ENCODE measurements at places on chromosomes 5 and 9.

- DNase-seq = no peak
These were observed 57.3 kb downstream of the CMYA5 start for GRCh38 chr5:79746642-79747569.

DNA sequence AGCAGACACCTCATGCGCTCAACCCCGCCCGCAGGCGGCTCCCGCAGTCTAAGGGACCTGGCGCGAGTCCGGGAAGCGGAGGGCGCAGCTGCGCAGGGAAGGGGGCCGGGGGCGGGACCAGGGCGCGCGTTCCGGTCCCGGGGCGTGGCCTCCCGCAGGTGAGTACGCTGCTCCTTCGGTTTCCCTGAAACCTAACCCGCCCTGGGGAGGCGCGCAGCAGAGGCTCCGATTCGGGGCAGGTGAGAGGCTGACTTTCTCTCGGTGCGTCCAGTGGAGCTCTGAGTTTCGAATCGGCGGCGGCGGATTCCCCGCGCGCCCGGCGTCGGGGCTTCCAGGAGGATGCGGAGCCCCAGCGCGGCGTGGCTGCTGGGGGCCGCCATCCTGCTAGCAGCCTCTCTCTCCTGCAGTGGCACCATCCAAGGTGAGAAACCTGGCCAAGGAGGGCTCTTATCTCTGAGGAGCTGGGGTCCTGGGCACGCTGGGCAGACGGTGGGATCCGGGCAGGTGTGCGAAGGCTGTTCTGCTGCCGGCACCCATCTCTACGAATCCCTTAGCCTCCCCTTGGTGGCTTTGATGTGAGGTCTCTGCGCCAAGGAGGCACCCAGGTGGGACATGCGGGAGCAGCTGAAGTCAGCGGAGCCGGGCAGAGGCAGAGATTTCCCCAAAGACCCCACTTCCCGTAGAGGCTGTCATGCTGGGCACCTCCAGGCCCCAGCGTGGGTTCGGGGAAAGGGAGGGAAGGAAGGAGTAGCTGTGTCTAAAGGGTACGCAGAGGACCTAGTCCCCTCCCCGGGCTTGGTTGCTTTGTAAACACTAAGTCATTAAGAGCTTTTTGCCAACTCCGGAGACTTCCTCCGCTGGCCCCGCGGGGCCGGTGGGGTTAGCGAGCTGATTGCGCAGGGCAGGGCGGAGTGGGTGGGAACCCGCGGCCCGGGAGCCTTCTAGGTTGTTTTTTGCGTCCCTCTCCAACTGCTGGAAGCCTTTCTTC lies at the start of gene F2RL1:
TSS of gene F2RL1 (plus strand) at position 187 of the 988 bp plus-strand sequence. CDS start at position 340, 153 bp downstream.
- peak; percentile 78 for DNase-seq

DNA sequence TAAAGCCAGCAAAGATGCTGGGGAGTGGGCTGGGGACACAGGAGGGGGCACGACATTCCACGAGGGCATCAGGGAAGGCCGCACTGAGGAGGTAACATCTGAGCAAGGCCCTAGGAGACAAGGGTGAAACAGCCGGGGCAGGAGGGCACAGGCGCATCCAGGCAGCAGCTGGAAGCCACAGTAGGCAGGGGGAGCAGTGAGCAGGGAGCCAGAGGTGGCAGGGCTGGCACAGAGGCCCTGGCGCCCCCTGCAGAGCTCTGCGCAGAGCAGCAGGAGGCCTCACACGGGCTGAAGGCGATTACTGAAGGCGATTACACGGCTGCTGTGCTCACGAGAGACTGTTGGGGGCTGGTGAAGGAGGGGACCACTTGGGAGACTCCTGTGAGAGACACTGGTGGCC lies 15.4 kb downstream of the LMAN2 start:
- peak; percentile 42 for DNase-seq

DNA sequence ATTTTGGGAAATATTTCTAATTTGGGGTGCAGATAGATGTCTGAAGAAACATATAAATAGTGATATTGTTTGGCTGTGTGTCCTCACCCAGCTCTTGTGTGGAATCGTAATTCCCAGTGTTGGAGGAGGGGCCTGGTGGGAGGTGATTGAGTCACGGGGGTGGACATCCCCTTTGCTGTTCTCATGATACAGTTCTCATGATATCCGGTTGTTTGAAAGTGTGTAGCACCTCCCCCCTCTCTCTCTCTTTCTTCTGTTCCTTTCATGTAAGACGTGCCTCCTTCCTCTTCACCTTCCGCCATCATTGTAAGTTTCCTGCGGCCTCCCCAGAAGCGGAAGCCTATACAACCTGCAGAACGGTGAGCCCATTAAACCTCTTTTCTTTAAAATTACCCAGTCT lies 11.4 kb upstream of the ADAMTS16 start:
- no peak for DNase-seq

GRCh38 chr5:158223054-158223600 lies 364.2 kb upstream of the CLINT1 start:
- DNase-seq = no peak

DNA sequence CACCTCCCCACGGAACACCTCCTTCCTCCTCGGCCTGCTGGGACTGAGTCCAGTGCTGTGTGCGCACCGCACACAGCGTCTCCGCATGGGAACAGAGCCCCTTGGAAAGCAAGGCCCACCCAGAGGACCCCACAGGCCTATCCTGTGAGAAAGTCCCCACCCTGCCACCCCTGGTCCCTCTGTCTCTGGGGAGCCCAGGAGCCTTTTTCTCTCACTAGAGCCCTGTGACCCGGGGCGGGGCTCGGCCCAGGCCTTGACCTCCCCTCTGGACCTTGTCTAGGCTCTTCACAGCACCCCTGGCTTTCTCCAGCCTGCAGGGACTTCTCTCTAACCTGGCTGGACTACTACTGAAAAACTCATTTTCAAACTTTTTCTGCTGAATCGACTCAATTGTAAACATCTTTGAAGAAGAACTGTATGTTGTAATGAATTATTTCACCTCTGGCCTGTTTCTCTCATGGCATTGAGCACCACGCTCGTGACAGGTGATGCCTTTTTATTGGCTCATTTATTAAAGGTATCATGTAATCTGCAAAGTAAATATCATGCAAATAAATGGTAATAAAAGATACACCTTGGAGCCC lies 89.2 kb downstream of the IRX1 start:
- DNase-seq = peak; percentile 65

DNA sequence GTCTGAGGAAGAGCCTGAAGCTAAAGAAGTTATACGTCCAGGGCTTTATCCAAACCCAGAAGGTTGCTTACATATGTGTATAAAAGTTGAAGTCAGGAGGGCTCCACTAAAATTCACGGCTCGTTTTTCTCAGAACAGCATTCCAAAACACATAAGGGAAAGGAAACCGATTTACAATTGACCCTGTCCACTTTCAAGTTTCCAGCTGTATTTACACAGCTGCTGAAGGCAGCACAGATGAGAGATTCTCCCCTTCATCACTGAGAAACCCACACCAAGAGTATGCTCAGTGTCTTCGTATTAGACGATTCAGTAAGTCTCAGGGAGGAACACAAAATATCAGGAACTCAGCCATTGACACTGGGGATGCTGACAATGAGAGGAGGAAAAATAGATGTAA lies 5.9 kb upstream of the NREP start:
- DNase-seq = peak; percentile 50

DNA sequence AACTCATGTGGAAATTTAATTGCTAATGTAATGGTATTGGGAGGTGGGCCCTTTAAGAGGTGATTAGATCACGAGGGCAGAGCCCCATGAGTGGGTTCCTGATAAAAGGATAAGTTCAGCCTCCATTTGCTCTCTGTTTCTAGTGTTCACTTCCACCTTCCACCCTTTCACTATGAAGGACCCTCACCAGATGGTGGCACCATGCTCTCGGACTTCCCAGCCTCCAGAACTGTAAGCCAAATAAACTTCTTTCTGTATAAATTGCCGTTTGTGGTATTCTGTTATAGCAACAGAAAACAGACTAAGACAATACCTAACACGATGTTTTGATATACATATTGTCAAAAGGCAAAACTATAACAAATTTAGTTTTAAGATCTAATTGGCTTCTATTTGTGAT lies 166.2 kb downstream of the DEPDC1B start:
- no peak for DNase-seq

GRCh38 chr9:123058834-123059233 lies 25.4 kb downstream of the GPR21 start:
- DNase-seq = no peak

DNA sequence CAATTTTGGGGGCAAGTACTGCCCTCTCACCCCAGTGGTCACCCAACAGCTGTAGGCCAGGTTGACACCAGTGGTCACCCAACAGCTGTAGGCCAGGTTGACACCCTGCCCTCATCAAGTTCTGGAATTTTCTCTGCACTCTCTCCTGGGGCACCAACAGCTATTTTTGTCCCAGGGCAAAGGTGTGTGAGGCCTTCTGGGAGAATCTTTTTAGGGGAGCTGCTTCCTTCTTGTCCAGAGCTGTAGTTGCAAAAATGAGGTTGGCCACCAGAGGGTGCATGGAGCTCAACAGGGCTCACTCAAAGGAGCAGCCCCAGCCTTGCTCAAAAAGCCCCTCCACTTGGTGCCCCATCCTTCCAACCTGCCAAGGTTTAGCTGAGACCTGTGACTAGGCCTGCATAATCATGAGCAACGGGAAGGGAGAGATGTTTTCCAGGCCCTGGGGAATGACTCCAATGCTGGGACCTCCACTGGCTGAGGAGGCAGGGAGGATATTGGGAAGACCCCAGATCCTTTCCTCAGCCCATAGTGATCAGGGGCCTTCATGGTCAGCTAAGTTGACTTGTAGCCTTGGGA lies 10.6 kb upstream of the P4HA2 start:
- peak; percentile 42 for DNase-seq

DNA sequence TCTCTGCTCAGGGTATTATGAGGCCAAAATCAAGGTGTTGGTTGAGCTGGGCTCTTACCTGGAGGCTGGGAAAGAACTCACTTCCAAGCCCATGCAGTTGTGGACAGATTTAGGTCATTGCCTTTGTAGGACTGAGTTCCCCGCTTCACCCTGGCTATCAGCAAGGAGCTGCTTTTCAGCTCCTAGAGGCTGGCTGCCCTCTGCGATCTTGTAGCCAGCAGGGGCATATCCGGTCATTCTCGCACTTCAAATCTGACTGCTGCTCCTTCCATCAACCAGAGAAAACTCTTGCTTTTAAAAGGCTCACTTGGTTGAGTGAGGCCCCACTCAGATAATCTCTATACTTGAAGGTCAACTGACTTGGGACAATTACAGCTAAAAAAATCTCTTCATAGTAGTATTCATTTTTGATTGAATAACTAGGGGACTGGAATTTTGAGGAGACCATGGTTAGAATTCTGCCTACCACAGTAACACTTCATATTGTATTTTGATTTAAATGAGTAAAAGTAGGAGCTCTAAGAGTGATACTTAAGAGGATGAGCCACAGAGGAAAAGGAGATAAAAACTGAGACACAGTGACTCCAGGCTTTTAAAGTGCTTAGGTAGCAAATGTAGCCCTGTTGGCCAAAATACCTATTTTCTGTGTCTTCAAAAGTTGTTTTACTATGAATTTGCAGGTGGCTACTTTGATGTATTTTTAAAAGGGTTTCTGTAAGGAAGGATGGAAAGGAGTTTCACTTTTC lies 137.4 kb downstream of the CD180 start:
- DNase-seq = no peak

DNA sequence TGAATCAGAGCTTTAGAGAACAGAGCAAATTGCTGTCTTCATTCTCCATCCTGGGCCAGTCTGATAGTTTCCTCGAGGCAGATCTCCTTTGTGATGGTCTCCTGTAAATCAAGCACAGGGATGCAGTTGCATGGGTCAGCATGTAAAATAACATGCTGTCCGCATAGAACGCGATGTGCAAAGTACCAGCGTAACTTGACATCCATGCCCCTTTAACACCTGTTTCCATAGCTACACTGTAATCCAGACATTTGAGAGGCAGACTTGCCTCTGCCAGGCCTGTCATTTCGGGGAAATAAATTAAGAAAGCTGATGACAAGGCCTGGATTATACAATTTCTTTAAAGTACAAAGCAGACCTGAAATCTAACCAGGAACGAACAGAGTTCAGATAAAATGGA lies 413.5 kb downstream of the TLE4 start:
- DNase-seq = no peak

GRCh38 chr9:115913696-115914095 lies 239.9 kb upstream of the PAPPA start:
- DNase-seq = no peak

- DNase-seq = no peak
These were observed 85.2 kb downstream of the SPRY4 start for GRCh38 chr5:142239394-142240159.

GRCh38 chr5:42798284-42799240 lies 13.1 kb downstream of the SELENOP start:
- DNase-seq = no peak

- DNase-seq = no peak
These were observed 18.7 kb downstream of the ERGIC1 start for GRCh38 chr5:172852490-172853354.

DNA sequence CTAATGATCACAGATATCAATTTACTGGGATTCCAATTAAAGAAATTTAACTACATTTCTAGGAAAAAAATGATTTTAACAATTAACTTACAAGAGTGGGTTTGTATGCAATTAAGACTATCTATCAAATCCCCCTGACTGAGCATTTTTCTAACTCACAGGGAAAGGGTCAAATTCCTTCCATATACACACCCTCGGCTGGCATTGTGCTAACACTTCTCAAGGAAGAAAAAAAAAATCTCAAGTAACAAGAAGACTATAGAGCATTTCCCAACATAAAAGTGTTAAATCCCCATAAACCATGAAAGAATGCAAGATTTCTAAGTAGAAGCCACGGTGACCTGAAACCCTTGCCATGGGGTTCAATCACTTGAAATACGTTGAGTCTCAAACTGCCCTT lies 368.8 kb downstream of the GLIS3 start:
- DNase-seq = no peak

DNA sequence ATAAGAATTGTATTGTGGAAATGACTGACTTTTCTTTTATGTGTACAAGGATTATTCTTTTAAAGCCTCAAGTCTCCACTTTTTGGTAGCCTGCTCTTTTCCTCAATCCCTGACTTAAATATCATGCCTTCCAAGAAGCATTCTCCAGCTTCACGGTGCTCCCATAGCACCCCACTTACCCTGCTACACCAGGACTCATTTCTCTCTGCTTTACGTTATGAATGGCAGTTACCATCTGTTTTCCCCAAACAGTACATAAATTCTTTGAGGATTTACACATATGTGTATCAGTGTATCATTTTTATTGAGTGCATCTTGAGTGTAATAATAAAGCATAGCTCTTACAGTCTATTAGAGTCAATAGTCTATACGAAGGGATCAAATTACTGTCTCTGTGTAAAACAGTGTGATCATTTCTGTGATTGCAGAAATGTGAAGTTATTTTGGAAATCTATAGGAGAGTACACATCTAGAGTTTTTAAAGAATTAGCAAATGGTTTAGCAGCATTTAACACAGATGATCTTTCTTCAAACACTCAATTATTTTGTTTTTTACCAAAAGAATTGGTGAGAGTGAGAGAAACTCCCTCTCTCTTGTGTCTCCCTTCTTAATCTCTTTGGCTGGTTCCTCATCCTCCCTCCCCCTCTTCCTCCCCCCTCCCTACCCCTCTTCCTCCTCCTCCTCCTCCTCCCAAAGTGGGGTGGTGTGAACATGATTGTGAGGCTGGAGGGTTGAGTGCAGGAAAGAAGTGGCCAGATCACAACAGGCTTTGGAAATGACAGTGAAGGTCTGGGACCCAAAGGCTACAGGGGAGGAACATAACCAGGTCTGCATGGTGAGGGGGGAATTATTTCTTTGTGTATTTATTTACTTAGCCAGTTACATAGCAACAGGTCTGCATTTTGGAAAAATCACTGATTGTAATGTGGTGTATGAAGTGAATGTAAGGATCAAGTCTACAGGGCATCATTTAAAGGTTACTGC lies 27.6 kb upstream of the ECM2 start:
- DNase-seq = no peak

All from NCI-H526 (cell line).